Esophagus squamous epithelium (tissue), 5 donors: ENCODE measurements at places on chromosomes 1 and 21.

DNA sequence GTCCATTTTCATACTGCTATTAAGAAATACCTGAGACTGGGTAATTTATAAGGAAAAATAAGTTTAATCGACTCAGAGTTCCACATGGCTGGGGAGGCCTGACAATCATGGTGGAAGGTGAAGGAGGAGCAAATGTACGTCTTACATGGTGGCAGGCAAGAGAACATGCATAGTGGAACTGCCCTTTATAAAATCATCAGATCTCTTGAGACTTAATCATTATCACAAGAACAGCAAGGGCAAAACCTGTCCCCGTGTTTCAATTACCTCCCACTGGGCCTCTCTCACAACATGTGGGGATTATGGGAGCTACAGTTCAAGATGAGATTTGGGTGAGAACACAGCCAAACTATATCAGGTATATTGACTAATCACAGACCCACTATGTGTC lies 370.2 kb upstream of the USP24 start:
- no peak for DNase-seq

DNA sequence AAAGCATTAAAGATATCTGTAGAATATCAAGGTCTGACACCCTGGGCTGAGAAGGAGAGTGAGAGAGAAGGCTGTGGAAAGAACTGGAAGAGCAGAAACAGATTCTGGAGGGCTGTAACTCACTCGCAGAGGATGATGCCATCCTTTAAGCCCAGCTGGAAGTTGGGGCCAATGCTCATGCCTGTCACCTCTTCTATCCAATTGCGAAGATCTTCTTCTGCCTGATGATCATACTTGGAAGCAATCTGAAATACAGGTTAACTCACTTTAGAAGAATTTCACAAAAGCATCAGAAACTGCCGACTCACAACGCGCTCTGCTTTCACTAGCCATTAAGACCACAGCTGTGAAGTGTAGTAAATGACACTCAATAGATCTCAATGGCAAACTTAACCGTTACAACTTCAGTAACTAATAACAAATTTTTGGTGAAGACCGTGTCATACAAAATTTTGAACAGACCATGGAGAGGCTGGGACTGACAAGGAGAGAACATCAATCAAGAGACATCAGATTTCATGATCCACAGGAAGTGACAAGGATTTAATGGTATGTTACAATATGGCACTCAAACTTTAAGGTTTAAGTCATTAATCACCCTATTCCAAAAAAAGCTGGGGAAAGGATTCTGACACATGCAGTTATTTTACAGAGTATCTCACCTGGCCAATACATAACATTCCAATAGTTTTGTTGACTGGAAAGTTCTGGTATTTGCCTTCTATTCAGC lies 23.5 kb downstream of the CNN3 start:
- DNase-seq = no peak

DNA sequence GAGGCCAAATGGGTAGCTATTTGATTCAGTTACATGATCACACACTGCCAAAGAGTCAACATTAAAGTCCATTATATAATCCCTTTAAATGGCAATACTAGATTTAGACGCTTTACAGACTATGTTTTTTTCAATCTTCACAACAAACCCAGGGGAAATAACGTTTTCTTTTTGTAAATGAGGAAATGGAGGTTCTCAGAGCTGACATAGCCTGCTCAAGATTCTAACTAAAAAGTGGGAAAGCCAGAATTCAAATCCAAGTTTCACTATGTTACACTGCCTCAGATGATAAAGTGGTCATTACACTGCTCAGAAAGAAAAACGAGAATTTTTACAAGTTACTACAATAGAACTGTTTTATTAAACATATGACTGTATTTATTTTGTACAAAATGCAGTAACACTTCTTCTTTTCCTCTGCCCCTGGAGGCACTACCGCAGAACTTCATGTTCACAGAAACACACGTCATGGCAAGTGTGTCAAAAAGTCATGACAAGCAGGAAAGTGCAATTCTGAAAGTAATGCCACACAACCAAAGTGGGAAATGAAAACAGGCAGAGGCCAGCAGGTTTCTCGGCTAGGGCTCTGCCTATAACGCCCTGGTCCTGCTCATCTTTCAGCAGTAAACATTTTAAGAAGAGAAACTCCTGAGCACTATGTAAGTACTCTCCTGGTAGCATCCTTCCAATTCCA lies 19.0 kb downstream of the THEMIS2 start:
- no peak for DNase-seq

- no peak for DNase-seq
Observed at GRCh38 chr1:8113262-8114220, 87.4 kb upstream of the ERRFI1 start.

DNA sequence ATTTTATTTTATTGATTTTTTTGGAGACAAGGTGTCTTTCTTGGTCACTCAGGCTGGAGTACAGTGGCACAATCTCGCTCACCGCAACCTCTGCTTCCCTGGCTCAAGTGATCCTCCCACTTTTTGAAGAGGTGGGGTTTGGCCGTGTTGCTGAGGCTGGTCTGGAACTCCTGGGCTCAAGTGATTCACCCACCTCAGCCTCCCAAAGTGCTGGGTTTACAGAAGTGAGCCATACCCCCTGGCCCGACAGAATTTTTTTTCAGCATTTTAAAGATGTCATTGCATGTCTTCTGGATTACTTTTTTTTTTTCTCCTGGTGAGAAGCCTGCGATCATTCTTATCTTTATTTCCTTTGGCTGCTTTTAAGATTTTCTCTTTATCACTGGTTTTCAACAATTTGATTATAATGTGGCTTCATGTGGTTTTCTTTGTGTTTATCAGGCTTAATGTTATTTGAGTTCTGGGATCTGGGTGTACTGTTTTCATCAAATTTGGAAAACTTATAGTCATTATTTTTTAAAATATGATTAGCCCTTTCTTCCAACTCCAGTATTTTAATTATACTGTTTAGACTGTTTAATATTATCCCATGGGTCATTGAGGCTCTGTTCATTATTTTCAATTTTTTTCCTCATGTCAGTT lies 23.1 kb upstream of the PTBP2 start:
- no peak for DNase-seq

DNA sequence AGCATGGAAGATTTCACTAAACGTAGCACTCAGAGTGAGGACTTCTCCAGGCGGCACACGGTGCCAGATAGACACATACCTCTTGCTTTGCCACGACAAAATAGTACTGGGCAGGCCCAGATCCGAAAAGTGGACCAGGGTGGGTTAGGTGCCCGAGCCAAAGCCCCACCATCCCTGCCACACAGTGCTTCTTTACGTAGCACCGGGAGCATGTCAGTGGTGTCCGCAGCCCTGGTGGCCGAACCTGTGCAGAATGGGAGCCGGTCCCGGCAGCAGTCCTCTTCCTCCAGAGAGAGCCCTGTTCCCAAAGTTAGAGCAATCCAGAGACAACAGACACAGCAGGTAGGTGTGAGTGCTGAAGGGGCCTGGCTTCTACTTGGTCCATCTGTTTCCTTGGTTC lies 38.6 kb downstream of the CLEC20A start:
- no peak for DNase-seq

DNA sequence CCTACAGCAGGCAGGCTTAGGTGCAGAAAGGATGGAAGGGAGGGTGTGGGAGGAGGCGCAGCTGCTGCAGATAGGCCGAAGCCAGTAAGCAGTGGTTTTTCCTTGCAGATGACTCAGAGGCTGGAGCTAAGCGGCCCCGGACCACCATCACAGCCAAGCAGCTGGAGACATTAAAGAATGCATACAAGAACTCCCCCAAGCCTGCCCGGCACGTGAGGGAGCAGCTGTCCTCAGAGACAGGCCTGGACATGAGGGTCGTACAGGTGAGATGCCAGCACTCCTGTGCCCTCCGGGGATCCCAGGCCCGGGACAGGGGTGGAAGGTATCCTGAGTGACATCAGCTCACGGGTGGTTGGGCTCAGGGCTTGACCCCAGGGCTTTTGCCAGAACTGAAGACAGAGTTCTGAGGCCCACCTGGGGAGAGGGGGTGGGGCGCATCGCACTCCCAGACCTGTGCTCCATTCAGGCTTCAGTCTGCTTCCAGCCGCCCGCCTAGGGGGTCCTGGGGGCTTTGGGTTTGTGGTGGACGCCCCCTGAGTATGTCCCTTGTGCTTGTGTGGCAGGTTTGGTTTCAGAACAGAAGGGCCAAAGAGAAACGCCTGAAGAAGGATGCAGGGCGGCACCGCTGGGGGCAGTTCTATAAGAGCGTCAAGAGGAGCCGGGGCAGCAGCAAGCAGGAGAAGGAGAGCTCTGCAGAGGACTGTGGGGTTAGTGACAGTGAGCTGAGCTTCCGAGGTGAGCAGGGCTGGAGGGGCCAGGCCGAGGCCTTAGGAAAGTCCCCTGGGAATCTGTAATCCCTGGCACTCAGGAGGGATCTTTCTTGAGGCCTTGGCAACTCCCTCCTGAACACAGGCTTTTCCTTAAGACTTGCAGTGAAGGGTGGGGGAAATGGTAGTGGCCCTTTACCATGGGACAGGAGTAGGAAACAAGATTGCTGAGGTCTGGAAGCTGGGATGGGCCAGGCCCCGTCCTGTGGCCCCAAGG lies 41.5 kb downstream of the LHX4 start:
- no peak for DNase-seq

DNA sequence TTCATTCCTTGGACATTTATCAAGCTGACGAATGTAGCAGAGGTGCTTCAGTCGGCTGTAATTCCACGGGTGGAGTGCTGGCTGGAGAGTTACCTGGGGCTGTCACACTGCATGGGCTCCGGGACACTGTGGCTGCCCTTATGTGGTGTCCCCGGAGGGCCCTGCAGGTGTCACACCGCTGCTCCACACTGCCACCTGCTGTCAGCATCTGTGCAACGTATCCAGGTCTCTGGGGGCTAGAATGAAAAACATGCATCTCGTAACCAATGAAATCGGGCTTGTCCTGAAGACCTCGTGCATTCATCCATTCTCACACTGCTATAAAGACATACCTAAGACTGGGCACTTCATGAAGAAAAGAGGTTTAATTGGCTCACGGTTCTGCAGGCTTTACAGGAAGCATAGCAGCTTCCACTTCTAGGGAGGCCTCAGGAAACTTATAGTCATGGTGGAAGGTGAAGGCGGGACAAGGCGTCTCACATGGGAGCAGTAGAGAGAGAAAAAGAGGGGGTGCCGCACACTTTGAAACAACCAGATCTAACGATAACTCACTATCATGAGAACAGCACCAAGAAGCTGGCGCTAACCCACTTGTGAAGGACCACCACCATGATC lies 46.7 kb upstream of the PCBP3 start:
- DNase-seq = no peak

DNA sequence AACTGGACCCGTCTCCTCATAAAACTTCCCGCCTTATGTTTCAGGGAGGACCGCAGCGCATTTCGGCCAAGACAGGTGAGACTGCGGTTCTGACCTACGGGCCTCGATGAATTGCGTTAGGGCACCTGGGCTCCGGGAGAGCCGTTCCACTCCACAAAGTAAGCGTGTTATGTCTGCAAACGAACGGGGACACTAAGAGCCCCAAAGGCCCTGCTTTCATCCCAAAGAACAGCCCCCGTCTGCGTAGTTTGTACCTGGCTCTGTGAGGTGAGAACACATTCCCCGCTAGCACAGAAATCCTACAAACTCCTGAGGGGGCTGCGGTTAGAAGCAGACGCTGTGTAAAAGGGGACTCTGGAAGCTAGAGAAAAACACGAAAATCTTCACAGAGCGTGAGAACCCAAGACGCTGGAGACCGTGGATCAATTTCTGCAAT lies 41.6 kb upstream of the PPIAL4F start:
- DNase-seq = no peak

DNA sequence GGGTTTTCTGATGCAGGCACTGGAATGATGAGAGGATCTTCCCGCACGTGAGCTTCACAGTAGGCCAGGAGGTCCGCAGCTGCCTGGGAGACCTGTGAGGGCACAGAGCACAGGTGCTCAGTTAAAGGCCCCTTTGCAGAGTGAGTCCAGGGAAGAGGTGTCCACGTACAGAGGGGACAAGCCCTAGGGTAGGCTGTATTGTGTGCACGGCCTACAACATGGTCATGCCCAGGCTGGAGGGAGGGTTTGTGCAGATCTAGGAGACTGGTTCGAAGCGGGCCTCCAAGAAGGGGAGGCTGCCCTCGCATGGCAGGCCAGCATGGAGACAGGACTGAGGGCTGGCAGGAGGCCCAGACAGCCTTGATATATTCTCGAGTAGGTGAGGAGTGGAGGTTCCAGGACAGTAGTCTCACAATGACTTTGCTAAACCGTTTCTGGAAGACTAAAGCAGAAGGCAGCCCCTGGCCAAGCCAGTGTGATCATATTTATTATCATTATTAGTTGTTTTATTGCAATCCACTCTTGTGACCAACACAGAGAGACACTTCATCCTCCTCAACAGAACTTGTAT lies 48.0 kb upstream of the B3GALNT2 start:
- no peak for DNase-seq

DNA sequence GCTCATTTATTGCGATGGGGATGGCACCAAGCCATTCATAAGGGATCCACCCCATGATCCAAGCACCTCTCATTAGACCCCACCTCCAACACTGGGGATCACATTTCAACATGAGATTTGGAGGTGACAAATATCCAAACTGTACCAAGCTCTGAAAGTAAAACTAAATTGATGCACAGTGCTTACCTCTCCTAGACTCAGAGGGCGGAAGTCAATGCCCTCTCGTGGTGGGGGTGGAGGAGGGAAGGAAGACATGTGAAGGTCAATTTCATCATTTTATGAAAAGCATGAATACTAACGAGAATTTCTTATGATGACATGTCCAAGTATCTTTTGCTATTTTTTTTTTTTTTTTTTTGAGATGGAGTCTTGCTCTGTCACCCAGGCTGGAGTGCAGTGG lies 120.0 kb downstream of the PGBD5 start:
- DNase-seq = no peak

DNA sequence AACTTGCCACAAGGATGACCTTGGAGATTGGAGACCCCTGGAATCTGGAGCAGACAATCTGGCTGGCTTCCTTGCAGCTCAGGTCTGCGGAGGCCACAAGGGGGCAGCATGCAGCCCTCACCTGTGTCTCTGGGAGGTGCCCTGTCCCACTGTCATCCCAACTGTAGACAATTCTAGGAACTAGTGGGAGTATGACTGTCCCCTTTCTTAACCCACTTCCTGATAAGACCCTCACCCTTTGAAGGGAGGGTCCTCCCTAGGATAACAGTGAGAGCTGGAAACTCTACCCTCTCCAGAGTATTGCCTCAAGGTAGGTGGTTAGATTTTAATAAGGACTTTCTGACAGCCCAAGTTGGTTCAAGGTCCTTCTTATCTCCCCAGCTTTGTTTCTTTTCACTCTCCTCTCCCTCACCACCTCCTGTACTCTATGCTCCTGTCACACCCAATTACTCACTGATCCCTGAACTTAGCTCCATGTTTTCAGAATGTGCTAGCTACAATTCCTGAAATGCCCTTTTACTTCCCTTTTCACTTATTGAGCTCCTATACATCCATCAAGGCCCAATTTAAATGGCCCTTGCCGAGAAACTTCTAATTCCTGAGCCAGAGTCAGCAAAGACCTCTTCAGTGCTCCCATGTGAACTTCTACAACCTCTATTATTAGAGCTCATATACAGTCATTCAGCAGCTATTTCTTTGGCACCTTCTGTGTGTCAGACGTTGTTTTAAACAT lies 9.2 kb upstream of the KCNQ4 start:
- no peak for DNase-seq
